ENCODE measurements at places on chromosomes 5 and 9.
A peak's percentile ranks its signal among the peaks of the same experiment; 100 is the strongest.

- no peak for DNase-seq
These were observed 273.3 kb upstream of the CCNH start for GRCh38 chr5:87686018-87686417.

GRCh38 chr5:83353231-83353630, 118.3 kb upstream of the VCAN start:
- no peak for DNase-seq

DNA sequence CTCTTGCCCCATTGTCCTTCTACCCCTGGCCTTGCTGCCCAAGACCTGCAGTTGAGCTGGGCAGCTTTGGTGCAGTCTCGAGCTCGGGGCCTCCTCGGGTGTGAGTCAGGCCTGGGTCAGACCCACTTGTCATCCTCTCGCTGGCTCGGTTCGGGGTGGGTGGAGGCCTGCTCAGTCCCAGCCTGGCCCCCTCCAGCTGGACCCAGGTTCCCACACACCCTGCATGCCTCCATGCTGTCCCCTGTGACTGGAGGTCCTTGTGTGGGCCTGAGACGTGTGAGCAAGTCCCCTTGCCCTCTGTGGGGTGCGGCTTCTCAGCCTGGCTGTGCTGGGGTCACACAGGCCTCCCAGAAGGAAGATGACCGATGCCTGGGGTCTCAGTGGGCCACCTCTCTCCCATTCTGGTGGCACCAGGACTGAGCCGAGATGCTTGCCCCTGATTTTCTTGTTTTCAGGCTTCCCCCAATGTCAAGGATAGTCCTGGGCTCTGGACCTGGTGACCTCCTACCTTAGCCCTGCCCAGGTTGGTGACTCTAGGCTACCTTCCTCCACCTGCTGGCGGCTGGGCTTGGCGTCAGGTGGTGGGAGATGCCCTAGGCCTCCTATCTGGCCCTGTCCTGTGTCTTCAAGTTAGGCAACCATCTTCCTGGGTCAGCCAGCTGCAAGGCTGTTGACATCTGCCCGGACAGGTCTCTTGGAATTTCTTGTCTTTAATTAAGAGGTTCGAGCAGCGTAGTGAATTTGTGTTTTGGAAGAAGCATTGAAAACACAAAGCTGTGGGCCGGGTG, 15.1 kb downstream of the WNK2 start:
- DNase-seq, result no peak

GRCh38 chr9:122029898-122030297, 63.2 kb downstream of the TTLL11 start:
- DNase-seq, result no peak

GRCh38 chr5:179345183-179345432, 153 bp downstream of the ADAMTS2 start:
- no peak for DNase-seq

- DNase-seq, result no peak
These were observed 82.6 kb downstream of the DOCK2 start for GRCh38 chr5:169719360-169720314.

DNA sequence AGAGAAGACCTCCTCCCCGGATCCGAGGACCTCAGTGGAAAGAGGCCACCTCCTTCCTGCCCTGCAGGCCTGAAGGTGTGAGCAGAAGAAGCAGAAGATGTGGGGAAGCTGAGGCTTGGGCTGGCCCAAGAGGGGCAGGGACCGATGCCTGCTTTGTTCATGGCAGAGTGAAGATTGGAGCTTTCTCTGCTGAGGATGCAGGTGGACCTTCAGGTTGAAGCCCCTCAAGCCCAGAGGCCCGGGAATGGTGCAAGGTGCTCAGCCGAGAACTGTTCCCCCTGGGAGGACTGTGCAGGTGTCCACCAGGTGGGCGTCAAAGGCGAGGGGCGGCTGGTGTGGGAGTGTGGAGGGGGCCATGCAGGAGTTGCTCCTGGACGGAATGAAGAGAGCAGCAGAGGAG, 277.9 kb upstream of the IRX2 start:
- no peak for DNase-seq

- no peak for DNase-seq
These were observed 728.8 kb downstream of the NR2F1-AS1 start for GRCh38 chr5:92852219-92852618.

GRCh38 chr5:133957080-133957479, 11.3 kb downstream of the C5orf15 start:
- DNase-seq, result no peak

DNA sequence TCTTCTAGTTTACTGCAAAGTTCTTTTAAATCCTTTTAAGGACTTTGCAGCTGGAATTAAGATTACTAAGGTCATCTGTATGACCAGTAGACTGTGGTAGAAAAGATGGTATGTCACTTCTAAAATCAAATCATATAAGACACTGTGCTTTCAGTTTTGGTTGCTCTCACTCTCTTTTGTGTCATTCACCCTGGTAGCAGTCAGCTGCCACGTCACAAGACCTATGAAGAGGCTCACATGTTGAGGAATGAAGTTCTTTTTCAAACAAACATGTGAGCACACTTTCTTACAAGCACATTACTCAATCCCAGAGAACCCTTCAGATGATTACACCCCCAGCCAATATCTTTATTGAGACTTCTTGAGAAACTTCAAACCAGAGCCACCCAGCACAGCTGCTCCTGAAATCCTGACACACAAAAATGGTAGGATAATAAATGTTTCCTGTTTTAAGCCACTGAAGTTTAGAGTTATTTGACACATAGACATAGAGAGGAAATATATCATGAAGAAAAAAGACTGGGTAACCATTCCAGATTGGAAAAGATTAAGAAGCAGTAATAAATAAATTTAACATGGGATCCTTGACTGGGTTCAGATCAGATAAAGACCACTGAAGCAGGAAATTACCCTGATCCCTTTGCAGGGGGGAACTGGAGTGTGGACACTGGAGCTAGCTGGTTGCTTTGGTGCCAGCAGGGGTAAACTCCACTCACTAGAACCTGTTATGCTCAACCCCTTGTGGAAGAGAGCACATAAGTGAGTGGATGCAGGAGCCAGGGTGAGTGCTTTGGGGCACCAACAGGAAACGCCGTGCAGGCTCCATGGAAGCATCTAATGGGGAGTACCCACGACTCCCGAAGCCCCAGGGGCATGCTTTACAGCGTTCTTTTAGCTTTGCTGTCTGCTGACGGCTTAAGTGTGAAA, 64.1 kb downstream of the SLCO4C1 start:
- no peak for DNase-seq

- DNase-seq, result no peak
These were observed 68.9 kb upstream of the SELENOP start for GRCh38 chr5:42880496-42881150.

GRCh38 chr9:107751567-107752210, 262.1 kb upstream of the KLF4 start:
- peak; percentile 82 for DNase-seq
